Psoas muscle (tissue), 8 donors: ENCODE measurements at places on chromosomes 3 and 15. TPM values are rescaled to one million over a fixed set of nuclear protein-coding genes. Genes with fewer than 3 reads are reported as not detected.

GRCh38 chr3:158313338-158313927 lies 203.5 kb downstream of the RSRC1 start:
- DNase-seq: no peak

GRCh38 chr15:72184165-72184811 lies 13.3 kb downstream of the GRAMD2A start:
- DNase-seq: peak; percentile 44

GRCh38 chr3:13021141-13022114 lies 51.8 kb downstream of the IQSEC1 start:
- peak; percentile 81 for DNase-seq

GRCh38 chr3:14517601-14518431 lies 22.3 kb downstream of the GRIP2 start:
- peak; percentile 46 for DNase-seq

GRCh38 chr3:119588112-119588511 lies 8.8 kb downstream of the ADPRH start:
- peak; percentile 50 for DNase-seq

DNA sequence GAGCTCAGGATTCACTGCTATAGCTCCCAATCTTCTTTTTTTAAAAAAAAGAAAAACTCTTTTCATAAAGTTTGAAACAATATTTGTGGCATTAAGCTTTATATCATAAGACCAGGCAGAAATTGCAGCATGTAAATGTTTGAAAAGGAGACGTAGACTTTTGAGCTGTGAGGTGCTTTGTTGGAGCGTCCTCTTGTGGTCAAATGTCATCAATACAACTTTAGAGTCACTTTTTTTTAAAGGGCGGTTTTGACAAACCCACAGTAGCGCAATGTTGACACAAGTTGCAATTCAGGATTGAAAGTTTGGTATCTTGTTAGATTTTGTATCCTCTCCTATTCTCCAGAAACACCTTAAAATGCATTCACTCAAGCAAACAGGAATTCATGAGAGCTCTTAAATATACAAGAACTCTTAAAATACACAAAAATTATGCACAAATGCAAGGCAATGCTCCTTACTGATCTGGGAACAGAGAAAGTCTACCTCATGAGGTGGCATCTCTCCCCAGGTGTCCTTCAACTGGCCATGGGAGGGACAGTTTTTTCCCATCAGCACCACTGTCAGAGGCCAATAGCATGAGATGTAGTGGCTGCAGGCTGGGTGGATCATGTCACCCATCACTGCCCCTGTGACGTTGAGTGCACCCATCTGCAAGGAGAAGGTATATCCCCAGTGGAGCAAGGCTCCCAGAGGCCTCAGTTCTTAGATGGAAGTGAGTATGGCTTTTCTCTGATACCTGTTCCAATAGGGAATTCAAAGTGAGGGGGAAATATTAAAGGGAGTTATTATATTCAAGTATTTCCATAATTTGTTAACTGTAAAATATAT lies 70.7 kb downstream of the ANXA2 start:
- DNase-seq: no peak

The TM4SF1 gene
- 49.4 TPM for total RNA-seq

- DNase-seq: no peak
These were observed 7.3 kb upstream of the MAPK6 start for GRCh38 chr15:52011711-52012144.

DNA sequence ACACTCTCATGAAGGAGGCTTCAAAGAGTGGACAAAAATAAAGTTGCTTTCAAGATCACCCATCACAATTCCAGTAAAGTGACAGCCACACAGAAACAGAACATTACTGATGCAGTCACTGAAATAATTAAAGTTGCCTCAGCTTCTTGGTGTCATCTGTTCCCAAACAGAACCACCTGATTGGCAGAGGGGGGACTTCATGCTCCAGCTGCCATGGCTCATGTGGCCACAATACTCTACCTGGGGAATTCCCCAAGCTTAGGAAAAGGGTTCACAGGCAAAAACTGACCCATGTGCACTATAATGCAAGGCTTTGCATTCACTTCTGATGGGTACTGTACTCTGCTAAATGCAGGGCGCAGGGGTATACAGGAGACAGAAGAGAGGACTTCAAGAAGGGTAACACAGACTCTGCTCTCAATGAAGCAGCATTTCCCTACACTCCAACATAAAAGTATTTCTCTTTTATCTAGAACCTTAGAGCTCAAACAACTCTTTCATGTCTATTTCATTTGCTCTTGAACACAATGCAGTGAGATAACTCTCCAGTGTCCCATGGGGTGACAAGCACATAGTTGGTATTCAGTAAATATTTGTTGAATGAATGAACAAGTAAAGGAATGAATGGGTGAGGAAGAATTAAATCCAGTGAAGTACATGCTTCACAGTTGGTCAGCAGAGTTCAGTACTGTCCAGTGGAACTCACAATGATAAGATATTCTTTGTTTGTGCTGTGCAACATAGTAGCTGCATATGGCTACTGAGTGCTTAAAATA lies 8.6 kb upstream of the CTNNB1 start:
- no peak for DNase-seq

The CCR3 gene
- 0.62 TPM for total RNA-seq

GRCh38 chr3:118782755-118783202 lies 251.9 kb downstream of the IGSF11 start:
- DNase-seq: no peak

- no peak for DNase-seq
These were observed 510.3 kb downstream of the ZIC1 start for GRCh38 chr3:147919496-147919895.

- no peak for DNase-seq
These were observed 498.5 kb upstream of the GBE1 start for GRCh38 chr3:82259994-82260393.
